ENCODE measurements at places on chromosomes 3 and 15.

- no peak for DNase-seq
Measured at GRCh38 chr3:52321481-52321880, 5.4 kb downstream of the DNAH1 start.

GRCh38 chr3:189629803-189630455 is 1.3 kb upstream of the TP63 start:
- peak; percentile 9 for DNase-seq

DNA sequence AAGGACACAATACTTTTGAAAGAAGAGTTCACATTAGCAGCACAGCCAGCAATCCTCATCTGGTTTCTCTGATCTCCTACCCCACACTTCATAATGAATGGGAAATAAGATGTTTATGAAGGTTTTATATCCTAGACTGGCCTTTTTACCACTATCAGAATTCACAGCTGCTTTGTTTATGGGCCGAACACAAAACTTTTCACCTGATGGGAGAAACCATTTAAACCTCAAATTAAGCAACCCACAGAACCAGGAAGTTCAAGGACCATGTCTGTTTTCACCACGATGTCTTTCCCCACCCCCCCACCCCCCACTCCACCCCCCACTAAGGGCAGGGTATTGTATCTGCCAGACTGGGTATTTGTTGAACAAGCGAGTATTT is 11.3 kb upstream of the SETD5 start:
- DNase-seq, result no peak

- DNase-seq, result no peak
Measured at GRCh38 chr15:42919308-42919707, 1.3 kb downstream of the TTBK2 start.

GRCh38 chr15:74406992-74407705 is 26.6 kb downstream of the SEMA7A start:
- peak; percentile 78 for DNase-seq

GRCh38 chr3:36762918-36763849 is 1.2 kb downstream of the DCLK3 start:
- no peak for DNase-seq

DNA sequence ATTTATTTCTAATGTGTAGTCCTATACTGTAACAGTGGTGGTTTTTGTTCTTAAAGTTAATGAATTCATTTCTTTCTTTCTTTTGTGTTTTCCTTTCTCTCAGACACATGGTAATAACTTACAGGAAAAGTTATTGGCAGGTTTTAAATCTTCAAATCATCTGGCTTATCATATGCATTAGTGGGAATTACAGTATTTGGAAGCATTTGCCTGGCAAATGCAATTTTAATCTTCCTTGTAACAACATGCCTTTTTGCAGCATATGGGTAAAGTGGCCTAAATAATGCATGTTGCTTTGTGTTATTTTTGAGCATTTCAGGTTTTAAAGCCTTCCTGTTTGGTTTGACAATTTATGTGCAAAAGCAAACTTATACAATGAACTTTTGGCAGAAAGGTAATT is 66.8 kb downstream of the GALK2 start:
- DNase-seq, result no peak

- DNase-seq, result peak; percentile 63
Measured at GRCh38 chr15:99104788-99105513, at the start of gene SYNM. Gene SYNM, plus strand, starts transcription at chr15:99105080. Its CDS starts 120 bp downstream, at chr15:99105200.

DNA sequence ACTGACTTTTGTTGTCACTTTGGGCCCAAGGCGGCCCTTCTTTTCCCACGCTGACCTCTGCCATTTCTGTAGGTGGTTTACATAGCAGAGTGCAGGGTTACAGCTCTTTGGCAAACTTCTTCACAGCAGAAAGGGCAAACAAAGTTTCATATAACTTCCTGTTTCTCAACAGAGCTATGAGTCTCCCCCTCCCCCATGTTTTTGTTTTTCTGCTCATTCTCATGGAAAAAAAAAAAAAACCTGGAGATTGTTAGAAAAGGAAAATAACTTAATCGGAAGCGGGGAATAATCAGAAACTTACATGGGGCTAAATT is 342.0 kb upstream of the NR2F2 start:
- DNase-seq, result no peak

- DNase-seq, result no peak
Measured at GRCh38 chr3:129994883-129995559, 20.5 kb downstream of the TRH start.

- no peak for DNase-seq
Measured at GRCh38 chr3:61780016-61780415, 218.6 kb downstream of the PTPRG start.

DNA sequence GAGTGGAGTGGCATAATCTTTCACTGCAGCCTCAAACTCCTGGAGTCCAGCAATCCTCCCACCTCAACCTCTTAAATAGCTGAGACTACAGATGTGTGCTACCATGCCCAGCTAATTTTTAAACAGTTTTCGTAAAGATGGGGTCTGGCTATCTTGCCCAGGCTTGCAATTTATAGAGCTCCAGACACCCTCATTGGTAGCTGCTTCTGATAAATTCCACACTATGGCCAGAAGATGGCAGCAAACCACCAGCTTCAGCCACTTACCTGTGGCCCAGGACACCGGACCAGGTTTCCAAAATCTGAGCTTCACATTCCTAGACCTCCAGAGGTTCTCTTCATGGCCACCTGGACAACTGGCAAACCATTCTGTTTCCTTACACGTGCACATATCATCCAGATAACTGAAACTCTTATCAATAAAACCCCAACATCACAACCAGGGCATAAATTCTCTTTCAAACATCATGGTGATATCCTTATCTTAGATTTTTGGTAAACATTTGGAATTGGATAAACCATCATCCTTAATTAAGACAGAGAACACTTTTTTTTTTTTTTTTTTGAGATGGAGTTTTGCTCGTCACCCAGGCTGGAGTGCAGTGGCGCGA is 28.9 kb downstream of the FBXW12 start:
- DNase-seq, result peak; percentile 40

All from fibroblast of lung (primary cell).